Right hindlimb (tissue), 1 donor: ENCODE measurements at places on chromosomes 2 and 18.
A peak's percentile ranks its signal among the peaks of the same experiment; 100 is the strongest.

DNA sequence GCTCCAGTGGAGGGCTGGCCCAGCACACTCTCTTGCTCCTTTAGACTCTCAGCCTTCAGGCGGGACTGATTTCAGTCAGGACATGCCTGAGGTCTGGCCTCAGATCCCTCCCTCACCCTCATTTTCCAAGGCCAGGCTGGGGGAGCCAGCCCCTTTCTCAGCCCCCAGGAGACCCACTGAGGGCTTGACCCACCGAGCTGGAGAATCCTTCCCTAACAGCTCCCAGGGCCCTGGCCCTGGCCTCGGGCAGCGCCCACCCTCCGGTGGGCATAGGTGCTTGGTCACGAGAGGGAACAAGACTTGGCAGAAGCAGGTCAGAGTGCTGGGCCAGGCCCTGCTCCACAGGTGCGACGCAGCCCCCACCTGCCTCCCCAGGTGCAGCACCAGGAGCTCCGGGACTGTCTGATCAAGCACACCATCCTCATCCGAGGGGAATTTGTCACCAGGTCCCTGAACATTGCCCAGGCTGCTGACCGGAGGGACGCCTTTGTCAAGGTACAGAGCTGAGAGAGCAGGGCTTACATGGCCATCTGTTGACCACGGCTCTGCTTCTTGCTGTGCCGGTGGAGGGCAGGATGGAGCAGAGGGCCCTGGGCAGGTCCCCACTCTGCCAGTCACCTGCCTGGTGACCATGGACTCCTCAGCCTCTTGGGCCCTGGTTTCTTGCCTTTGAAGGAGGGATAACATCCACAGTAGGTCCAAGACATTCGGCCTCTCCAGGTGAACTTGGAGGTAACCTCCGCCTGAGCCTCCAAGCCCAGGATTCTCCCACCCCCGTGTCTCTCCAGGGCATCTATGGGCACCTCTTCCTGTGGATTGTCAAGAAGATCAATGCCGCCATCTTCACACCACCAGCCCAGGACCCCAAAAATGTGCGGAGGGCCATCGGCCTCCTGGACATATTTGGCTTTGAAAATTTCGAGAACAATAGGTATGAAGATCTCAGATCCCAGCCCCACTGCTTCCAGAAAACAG is 46.3 kb downstream of the MYO7B start:
- no peak for DNase-seq

- no peak for DNase-seq
Observed at GRCh38 chr2:226754821-226755604, 44.6 kb downstream of the IRS1 start.

DNA sequence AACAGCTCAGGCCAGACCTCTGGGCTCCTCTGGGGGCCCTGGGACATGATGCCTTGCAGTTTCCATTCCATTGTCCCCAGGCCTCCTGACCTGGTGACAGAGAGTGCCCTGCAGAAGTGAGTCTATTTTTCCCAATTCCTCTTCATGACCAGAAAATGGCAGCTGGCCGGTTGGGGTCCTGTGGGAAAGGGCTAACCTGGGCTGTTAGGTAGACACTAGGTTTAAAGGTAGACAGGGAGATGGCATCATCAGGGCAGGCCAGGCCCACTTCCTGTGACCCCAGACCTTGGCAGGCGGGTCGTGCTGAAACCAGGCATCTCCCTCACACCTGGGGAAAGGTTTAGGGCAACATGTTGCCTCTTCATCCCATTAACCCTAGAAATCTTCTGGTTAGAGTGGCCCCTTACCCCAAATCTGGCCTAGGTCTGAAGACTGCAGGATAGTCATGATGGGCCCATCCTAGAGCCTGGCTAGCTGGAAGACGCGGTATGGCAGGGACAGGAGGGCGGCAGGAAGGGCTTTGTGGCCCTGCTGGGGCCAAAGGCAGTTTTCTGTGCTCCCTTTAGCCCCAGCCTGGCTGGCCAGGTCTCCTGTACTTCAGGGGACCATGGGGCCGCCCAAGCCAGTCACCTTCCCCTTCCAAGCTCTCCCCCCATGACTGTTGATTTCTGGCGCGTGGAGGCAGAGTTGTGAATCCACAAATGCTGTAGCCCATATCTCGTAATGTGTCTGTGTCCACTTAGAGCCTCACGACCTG is 10.1 kb downstream of the POMC start:
- no peak for DNase-seq

GRCh38 chr18:77271576-77272481 is 22.2 kb downstream of the GALR1 start:
- DNase-seq, result no peak

GRCh38 chr18:48229552-48229981 is 179.6 kb downstream of the ZBTB7C start:
- no peak for DNase-seq

DNA sequence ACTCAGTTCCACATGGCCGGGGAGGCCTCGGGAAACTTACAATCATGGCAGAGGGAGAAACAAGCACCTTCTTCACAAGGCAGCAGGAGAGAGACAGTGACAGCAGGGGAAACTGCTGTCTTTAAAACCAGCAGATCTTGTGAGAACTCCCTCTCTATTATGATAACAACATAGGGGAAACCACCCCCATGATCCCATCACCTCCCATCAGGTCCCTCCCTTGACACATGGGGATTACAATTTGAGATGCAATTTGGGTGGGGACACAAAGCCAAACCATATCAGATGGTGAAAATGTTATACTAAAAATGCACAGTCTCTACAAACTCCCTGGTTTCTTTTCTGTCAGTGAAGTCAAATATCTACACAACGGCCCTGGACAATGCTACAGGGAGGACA is 9.2 kb downstream of the TMEM18 start:
- DNase-seq, result no peak

- DNase-seq, result no peak
Observed at GRCh38 chr2:200964498-200964897, 1.0 kb upstream of the ORC2 start.

DNA sequence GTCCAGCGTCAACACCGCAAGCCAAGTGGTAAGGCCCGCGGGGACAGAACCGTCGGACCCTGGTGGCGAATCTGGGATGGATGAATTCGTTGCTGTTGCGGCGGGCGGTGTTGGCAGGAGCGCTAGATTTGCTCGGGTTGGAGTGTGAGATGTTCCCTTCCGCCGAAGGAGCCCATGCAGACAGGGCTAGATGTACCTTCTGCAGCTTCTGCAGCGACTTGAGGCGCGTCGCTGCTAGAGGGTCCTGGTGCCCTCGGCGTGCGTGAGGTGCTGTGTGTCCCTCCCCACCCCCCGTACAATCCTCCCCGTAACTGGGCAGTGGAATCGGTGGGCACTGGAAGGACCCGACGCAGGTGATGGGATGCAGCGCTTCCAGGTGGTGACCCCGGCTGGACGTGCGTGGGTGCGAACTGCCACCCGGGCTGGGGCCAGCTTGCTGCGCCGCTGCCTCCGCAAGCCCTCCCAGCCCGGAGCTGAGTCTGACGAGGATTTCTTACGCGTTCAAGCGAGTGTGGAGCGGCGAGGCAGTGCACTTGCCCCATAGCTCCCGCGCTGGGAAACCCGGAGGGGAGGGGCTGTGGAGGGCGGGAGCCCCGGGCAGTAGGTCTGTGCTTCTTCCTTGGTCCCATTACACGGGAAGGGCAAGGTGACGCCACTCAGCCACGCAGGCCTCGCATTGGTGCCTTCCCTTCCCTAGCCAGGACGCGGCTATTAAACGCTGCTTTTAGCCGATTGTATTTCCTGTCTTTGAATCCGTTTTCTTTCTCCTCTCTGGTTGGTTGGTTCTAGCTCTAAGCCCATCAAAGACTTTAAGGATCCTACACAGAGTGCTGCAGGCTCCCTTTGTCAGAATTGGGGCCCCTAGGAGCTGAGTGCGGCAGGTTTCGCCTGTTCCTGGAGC is 34.2 kb downstream of the CHRNA1 start:
- peak; percentile 24 for DNase-seq

DNA sequence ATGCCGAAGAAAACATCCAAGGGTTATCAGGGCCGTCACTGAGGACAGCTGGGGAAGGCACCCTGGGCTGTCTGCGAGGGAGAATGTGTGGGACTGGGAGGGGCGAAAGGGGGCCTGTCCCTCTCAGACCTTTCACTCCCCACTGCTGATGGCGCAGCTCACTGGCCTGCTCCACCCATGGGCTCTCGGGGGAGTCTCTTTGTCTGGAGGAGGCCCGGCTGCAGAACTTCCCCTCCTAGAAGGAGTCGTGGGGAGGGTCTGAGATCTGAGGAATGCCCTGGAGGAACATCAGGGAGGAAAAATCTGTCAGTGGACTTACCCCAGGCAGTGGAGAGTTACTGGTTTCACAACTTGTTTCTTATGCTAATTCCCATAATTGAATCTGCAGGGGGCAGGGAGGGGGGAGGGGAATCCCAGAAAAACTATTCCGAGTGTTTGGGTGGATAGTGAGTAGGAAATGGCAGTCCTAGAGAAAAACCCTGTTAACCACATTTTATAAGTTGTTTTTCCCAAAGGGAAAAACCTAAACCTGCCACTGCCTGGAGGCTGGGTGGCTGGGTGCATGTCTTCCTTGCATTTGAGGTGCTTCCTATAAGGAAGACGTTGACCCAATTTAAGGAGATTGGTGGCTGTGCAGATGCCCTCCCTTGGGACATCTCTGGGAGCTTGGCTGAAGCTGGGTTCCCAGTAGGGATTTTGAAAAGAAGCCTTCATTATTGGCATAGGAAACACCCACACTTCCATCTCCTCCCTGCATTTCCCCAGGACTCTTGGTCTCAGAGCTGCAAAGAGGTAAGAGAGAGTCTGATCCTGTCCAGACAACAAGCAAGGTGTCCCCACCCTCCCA is 11.7 kb upstream of the SEMA4C start:
- no peak for DNase-seq

GRCh38 chr2:27954221-27954673 is 63.7 kb downstream of the BABAM2 start:
- peak; percentile 47 for DNase-seq

DNA sequence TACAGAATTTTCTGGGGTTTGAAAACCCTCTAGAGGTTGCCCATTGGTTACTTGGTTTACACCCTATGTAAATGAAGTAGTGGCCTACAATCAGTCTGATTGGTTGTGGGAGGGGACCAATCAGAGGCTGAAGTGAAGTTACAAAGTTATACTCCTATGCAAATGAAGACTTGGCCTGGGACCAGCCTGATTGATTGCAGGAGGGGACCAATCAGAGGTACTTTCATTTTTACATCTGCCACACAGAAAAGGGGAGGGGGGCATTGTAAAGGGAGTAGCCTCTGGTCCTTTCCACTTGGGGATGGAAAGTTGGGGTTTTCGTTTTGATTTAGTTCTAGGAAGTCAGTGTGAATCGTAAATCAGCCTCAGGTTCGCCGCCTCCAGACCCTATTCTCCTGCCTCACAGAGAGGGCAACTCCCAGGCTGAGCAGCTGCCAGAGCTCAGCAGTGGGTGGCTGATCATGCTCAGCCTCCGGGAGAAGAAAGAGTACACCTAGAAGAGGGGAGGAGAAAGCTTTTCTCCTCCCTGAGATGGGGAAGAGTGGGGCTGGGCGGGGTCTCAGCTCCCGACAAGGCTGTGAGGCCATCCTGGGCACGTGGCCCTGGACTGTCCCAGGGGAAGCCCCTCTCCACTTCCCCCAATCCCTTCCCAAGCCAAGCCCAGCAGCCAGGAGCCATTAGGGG is 372.5 kb downstream of the GALR1 start:
- DNase-seq, result no peak

DNA sequence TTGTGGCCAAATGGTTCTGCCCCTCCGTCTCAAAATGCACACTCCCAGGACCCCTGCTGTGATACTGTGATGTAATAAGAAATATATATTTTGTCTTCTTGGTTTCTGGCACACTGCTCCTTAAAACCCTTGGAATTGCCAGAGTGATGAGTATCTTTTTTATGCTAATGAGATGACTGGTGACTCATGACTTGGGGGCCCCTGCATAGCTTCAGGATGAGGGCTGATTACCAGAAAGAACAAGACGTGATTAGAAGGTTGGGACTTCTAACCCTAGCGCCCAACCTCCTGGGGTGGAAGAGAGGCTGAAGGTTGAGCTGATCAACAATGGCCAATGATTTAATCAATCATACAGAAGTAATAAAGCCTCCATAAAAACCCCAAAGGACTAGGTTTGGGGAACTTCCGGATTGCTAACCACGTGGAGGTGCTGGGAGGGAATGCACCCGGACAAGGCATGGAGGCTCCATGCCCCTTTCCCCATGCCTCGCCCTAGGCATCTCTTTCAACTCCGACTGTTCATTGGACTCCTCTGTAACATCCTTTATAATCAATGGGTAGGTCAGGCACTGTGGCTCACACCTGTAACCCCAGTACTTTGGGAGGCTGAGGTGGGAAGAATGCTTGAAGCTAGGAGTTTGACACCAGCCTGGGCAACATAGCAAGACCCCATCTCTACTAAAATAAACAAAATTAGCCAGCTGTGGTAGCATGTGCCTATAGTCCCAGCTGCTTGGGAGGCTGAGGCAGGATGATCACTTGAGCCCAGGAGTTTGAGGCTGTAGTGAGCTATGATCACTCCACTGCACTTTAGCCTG is 89.1 kb downstream of the HS1BP3 start:
- no peak for DNase-seq

- DNase-seq, result no peak
Observed at GRCh38 chr2:6325616-6326015, 540.1 kb downstream of the CMPK2 start.

- no peak for DNase-seq
Observed at GRCh38 chr2:206858687-206859329, 80.5 kb upstream of the CPO start.

DNA sequence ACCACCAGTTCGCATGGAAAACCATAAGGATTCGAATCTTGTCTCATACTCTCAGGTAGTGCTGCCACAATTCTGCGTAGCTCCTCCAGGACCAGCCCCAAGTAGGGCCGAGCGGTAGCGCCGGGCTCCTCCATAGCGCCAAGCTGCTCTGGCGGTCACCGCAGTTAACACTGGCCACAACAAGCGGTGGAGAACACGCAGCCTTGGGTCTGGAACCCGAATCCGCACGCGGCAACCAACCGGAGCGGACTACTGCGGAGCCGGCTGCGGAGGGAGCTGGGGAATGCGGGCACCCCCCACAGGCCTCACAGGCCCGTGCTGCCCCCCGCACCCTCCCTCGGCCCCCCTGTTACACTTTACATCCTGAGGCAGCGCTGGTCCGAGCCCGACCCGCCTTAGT is 531.5 kb downstream of the STK39 start:
- no peak for DNase-seq
